ENCODE measurements at places on chromosomes 5 and 9.

DNA sequence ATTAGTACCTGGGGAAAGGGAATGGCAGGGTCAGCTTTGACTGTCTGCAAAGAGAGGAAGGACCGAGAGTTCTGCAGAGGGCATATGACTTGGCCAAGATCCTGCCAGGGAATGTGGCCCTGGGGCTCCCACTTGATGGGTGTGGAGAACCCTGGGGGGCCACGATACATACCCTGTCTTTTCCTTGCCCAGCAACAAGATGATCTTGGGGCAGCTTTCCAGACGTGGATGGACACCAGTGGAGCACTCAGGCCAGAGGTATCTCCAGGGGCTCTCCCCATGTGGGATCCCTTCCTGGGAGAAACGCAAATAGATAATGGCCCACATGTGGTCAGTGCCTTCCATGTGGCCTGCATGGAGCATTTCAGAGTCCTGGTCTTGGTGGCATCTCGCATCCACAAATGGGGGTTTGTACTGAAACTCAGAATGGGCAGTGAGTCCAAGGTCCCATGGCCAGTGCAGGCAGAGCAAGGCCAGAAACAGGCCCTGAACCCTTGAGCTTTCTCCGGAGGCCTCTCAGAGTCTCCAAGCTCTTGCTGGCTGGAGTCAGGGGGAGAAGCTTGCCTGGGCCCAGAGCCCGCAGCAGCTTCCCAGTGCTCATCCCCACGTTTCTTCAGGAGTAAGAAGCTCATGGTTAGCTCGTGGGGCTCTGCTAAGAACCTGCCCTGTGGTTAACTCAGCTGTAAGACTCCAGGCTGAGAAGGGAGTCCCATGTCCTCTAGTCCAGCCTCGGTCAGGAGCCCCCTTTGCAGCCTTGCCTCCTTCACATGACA is 18.3 kb upstream of the ORM1 start:
- DNase-seq, result no peak

- DNase-seq, result no peak
Observed at GRCh38 chr5:1297243-1297642, 2.4 kb upstream of the TERT start.

GRCh38 chr5:74418709-74419108 is 221.8 kb downstream of the ENC1 start:
- DNase-seq, result no peak

DNA sequence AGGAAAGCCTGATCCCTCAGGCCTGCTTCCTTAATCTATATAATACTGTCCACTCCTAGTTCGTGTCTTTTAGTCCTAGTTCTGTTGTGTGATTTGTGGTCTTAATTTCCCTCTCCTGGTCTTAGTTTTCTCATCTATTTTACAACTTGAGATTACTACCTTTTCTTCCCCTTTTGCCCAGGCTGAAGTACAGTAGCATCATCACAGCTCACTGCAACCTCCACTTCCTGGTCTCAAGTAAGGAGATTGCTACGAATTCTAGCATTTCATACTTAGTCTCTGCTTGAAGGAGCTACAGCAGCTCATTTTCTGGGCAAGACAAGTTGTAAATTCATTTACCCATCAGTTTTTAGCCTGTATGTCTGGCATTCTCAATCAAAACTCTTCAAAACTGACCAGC is 5.5 kb downstream of the TRIM32 start:
- no peak for DNase-seq

GRCh38 chr9:17423681-17424011 is 155.2 kb upstream of the SH3GL2 start:
- no peak for DNase-seq

- DNase-seq, result no peak
Observed at GRCh38 chr9:19162026-19162366, 34.7 kb upstream of the PLIN2 start.

DNA sequence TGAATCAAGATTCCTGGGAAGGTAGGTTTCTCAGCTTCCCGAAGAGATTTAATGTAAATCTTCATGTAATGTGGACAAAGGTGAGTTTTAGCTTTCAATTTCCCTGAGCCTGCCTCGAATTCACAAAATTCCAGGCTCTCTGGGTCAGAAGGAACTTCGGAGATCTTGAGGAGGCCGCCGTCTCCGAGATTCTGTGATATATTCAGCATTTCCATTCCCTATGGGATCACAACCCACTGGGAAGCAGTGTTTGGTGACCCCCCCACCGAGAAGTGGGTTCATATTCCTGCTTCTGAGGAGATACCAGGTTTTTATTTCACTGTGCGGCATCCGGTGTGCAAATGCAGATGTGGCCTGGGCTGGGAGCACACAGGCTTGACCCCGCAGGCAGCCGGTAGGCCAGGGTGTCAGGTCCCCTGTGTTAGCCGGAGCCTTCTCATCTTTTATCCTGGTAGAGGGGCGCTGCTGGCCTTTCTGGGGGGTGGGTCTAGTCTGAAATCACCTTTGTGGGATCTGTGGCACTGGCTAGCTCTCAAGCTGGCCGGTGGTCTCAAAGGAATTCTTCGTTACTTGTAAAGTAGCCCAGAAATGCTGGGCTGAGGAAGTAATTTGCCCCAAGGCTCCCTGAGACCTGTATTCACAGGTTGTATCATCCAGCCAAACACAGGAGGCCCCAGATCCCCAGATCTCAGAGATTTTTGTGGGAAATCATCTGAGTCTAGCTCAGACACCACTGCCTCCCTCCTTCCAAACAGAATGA is 1.4 kb downstream of the PLEKHG4B start:
- no peak for DNase-seq

- no peak for DNase-seq
Observed at GRCh38 chr5:119386596-119387344, 31.0 kb downstream of the TNFAIP8 start.

DNA sequence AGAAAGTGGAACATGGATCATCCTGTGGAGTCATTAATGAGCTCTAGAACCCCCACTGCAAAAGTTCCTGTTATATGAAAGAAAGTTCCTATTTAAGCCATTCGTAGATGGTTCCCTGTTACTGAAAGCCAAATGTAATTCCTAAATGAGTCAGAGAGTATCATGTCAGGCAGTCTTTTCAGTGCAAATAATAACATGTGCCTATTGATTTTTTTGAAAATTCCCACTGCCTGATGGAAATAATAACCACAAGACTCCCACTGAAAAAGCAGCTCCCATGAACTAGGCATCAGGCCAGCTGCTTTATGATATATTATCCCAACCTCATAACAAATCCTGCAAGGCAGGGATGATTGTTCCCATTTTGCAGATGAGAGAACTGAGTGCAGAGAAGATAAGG is 217.2 kb downstream of the DAB2IP start:
- no peak for DNase-seq

DNA sequence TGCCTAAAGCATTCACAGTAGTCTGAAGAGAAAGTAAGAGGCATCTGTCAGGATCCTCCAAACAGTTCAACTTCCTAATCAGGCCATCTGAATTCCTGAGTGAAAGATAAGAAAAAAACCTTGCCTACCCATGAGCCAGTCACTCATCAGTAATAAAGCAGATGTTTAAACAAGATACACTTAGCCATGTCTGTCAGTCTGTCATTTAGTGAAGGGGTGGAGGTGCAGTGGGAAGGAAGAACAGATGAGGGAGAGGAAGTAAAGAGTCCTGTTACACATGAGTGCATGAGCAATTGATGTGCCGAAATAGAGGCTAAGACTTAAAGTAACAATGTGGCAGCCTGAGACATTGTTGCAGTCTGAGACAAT is 29.9 kb upstream of the DMRTA1 start:
- no peak for DNase-seq

DNA sequence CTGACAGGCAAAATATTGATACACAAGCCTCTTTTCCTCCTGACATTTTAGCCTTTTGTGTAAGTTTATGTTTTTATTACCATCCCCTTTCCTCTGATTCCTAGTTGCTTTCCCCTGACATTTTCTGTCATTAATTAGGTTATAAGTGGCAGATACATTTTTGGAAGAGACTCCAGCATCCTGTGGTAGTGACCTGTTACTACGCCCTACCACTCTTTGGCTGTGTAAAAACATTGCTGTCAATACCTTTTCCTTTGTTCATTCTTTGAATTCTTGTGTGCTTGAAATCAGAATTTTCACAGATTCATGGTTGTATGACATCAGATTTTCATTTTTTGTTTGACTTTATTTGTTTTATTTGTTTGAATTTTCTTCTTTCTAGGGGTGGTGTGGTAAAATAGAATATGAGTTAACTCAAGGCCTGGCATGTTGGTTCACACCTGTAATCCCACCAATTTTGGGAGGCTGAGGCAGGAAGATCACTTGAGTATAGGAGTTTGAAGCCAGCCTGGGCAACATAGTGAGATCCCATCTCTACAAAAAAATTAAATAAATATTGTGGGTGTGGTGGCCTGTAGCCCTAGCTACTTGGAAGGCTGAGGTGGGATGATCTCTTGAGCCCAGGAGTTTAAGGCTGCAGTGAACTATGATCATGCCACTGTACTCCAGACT is 43.4 kb downstream of the UBE2R2 start:
- DNase-seq, result no peak

GRCh38 chr9:121284733-121285451 is 16.9 kb downstream of the GSN start:
- DNase-seq, result no peak

GRCh38 chr9:99375481-99375880 is 153.4 kb downstream of the SEC61B start:
- DNase-seq, result no peak

- no peak for DNase-seq
Observed at GRCh38 chr5:422323-423232, 20.4 kb upstream of the EXOC3 start.

- no peak for DNase-seq
Observed at GRCh38 chr9:71781391-71781790, 13.1 kb upstream of the CEMIP2 start.

GRCh38 chr5:60521376-60522291 is 178.3 kb downstream of the DEPDC1B start:
- no peak for DNase-seq

DNA sequence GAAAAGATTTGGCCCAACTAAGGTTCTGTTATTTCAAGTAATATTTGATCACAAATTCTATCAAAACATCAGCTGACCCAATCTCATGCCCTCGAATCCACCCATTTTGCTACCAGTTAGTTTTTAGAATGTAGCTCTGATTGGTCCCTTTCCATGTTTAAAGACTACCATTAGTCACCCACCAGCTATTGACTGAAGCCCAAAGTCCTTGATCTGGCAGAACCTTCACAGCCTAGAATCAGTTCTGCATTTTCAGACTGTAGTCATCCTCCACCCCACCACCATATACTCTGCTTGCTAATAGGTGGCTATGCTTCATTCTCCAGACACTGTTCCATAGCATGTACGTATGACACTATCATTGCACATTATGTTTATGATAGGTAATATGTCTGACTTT is 182.2 kb upstream of the TARS1 start:
- DNase-seq, result no peak

DNA sequence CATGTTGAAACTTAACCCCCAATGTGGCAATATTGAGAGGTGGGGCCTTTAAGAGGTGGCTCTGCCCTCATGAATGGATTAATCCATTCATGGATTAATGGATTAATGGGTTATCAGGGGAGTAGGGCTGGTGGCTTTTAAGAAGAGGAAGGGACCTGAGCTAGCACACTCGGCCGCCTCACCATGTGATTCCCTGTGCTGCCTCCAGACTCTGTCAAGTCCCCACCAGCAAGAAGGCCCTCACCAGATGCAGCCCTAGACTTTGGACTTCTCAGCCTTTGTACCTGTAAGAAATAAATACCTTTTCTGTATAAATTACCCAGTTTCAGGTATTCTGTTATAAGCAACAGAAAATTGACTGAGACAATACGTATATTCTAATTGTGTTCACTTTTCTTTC is 272.2 kb upstream of the DMRT1 start:
- DNase-seq, result no peak

DNA sequence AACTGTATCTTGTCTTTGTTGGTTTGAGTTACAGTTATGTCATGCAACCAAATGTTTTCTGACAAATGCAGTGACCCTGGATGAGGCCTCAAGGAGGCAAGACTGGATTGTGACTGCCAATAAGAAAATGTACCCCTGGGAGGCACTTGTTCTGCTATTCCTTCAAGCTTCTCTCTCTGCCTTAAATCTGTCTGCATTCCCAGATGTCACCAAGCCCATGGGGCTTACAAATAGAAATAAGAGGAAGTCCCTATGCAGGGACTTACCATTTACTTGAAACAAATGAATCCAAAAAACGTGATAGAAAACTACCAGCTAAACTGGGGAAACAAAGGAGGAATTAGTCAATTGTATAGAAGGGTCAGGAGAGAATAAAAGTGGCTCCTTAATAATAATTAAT is 8.2 kb upstream of the PARP8 start:
- no peak for DNase-seq
